ENCODE measurements at places on chromosomes 1 and 21. TPM values are rescaled to one million over a fixed set of nuclear protein-coding genes. Genes with fewer than 3 reads are reported as not detected.

DNA sequence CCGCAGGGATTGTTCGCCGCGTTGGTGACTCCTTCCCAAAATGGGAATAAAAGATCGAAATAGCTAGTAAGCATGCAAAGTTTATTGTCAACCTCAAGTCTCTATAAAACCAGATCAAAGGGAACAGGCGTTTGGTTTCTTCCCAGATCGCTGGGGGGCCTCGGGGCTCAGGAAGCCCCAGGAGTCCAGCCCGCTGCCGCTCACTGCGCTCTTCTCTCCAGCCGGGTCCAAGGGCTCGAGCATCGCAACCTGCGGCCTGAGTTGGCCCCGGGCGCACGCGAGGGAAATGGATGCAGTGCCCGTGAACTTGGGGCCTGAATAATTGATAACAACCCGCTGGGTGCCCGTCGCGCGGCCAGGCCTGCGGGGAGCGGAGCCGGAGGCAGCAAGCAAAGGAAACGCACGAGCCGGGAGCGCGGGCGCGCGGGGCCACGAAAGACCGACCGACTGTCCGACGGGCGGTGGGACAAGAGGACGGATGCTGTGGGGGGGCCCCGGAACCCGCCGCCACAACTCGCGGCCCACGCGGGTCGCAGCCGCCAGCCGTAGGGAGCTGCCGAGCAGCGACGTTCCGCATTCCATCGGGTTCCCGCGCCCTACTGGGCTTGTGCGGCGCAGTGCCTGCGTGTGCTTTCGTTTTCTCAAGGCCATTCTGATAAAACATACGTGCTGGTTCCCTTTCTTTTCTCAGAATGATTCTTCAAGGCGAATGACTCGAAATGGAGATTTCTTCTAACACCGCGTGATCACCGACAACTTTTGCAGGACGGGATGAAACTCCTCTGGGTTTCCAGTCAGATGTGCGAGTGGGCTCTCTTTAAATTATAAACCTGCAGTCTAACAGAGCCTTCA is 14.0 kb upstream of the ALX3 start:
- DNase-seq: peak; percentile 42

GRCh38 chr1:109790735-109791494 is 27.2 kb upstream of the EPS8L3 start:
- peak; percentile 95 for DNase-seq

DNA sequence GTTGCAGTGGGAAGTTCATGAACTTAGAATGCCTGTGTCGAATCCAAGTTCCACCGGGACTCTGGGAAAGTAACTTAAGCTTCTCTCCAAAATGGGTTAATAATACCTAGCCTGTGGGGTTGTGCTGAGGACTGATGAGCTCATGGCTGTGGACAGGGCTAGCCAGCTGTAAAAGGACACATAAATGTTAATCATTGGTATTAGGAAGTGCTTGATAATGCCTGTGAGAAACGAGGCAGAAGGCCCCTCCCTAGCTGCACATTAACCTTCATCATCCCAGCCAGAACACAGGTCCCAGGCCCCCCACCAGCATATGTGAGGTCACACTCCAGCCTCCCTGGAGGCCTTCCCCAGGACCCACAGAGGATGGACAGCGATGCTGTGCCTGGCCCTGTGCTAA is 789 bp upstream of the GJB4 start:
- no peak for DNase-seq

DNA sequence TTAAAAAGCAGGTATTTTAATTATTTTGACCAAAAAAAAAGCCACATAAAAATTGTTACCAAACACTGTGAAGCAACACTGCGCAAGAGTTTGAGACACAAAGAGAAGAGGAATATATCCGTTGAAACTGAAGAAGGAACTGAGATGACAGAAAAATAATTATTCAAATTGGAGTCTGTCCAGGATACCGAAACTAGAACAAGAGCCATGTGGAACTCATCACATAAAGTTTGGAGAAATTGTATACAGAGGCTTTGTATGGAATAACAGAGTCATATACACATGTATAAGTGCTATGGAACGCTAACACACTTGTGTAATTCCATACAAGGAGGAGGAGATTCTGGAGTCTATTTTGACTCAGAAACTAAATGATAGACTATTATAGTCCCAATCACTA is 675.1 kb upstream of the ADGRL2 start:
- DNase-seq: no peak

DNA sequence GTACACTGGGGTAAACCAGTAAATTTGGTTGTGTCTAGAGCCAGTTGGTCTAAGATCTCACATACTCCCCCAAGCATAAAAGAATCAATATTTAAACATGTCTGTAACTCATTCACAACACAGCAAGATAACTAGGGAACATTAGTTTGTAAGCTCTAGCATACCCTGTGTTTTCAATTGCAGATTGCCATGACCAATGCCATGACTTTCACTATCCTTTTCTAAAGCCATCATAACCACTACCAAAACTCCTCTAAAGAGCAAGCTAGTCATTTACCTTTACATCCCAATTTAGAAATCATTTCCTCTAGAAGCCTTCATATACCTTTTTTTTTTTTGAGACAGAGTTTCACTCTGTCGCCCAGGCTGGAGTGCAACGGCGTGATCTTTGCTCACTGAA is 56.5 kb upstream of the PLA2G4A start:
- DNase-seq: no peak

DNA sequence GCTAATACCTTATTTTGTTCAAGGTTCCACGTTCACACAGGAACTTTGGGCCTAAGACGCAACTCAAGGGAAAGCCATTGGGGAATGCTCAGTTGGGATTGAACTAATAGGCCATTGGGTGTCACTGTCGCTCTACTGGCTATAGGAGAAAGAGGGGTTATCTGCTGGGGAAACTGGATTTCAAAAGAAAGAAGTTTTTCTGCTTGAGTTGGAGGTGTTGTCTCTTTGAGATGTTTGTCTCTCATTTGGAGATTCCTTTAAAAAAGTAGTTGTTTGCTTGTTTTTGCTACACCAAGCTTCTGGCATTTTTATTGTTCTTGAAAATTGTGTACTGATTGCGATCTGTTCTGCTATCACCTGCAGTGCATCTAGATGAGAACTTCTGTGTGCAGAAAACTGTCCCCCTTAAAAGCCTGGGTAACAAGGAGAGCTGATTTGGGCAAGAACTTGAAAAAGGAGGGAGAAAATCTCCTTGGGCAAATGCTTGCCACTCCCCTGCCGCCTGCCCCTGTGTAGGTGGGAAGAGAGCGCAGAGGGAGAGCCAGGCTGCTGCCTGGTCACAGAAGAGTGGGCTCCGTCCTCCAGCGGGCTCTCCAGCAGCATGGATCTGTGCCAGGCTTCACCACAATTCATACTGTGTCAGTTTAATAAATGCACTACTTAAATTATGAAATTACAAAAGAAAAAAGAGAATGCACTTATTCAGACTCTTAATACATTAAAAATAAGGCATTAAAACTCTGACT is 39.9 kb downstream of the PEX14 start:
- DNase-seq: peak; percentile 57

The NEK2 gene
- 7.1 TPM for total RNA-seq

GRCh38 chr1:63913533-63913932 is 139.7 kb downstream of the ROR1 start:
- no peak for DNase-seq

The RSPO1 gene
- not detected for total RNA-seq

GRCh38 chr1:88736633-88737248 is 52.7 kb downstream of the PKN2 start:
- DNase-seq: peak; percentile 64
